ENCODE measurements at places on chromosomes 5 and 9. TPM values are rescaled to one million over a fixed set of nuclear protein-coding genes. Genes with fewer than 3 reads are reported as not detected.

NSUN2 gene
- 97.2 TPM for total RNA-seq

ADRB2 gene
- total RNA-seq, result 0.67 TPM

SUSD3 gene
- total RNA-seq, result 0.93 TPM

FAM169A gene
- total RNA-seq, result 7.7 TPM

CTXN3 gene
- total RNA-seq, result not detected

PCDHA4 gene
- 2.2 TPM for total RNA-seq

LCN9 gene
- total RNA-seq, result not detected

CARTPT gene
- not detected for total RNA-seq

PLPP7 gene
- not detected for total RNA-seq

DAB2 gene
- total RNA-seq, result 9.2 TPM

LRRC19 gene
- total RNA-seq, result not detected

AJM1 gene
- total RNA-seq, result 4.7 TPM

TLX3 gene
- total RNA-seq, result not detected

PHF2 gene
- total RNA-seq, result 14.4 TPM

FNIP1 gene
- total RNA-seq, result 11.1 TPM

PCDHB6 gene
- total RNA-seq, result 0.89 TPM

CD72 gene
- 0.13 TPM for total RNA-seq

PCDHA6 gene
- total RNA-seq, result not detected

SLC2A6 gene
- 20.2 TPM for total RNA-seq

ALDH1A1 gene
- total RNA-seq, result 5,595 TPM

EIF4E1B gene
- not detected for total RNA-seq

ZSWIM6 gene
- total RNA-seq, result 5.7 TPM

KIAA1958 gene
- total RNA-seq, result 2.1 TPM

GTF2H2 gene
- total RNA-seq, result 13.5 TPM

BARHL1 gene
- not detected for total RNA-seq

NME5 gene
- not detected for total RNA-seq

PCDHB2 gene
- 4.1 TPM for total RNA-seq

HACD4 gene
- 1.2 TPM for total RNA-seq

RPP25L gene
- 43.4 TPM for total RNA-seq

LECT2 gene
- not detected for total RNA-seq

CARD6 gene
- 3.2 TPM for total RNA-seq

SLC46A2 gene
- not detected for total RNA-seq

CKMT2 gene
- total RNA-seq, result not detected
